ENCODE measurements at places on chromosomes 12 and 14.

GRCh38 chr12:62763312-62763711, 171.6 kb downstream of the PPM1H start:
- no peak for DNase-seq

- DNase-seq, result no peak
These were observed 10.4 kb downstream of the BEST3 start for GRCh38 chr12:69688471-69689427.

DNA sequence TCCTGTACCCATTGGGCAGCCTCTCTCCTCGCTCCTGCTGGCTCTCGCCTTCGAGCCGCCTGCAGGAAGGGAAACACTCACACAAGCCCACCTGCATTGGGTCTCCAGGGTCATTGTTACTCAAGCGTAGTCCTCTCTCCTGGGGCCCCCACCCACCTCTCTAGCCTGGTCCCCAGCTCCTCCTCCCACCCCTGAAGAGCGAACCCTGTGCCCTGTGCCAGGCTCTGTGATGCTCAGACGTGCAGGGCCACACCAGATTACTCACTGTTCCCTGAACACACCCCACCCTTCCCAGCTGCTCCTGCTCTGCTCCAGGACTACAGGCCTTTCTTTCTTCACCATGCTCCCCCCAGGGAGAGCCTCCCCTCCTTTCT, 88.1 kb downstream of the NINJ2 start:
- DNase-seq, result no peak

DNA sequence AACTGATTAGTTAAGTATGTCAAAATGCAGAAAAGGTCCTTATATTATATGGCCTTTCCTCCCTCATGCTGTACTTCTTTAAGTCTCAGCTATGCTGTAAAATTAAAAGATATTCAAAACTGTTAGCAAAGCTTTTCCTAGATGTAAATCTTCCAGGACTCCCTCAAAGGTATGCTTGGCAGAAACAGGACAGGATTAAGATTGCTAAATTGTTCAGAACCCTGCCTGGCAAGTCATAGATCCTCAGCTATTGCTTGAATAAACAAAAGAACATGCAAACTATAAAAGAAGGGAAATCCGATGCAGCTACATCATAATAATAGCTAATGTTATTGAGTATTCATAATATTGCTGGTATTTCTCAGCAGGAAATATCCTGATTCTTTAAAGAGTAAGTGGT, 322.6 kb downstream of the CCDC91 start:
- DNase-seq, result no peak

GRCh38 chr14:37810094-37810801, 214.8 kb downstream of the TTC6 start:
- no peak for DNase-seq

DNA sequence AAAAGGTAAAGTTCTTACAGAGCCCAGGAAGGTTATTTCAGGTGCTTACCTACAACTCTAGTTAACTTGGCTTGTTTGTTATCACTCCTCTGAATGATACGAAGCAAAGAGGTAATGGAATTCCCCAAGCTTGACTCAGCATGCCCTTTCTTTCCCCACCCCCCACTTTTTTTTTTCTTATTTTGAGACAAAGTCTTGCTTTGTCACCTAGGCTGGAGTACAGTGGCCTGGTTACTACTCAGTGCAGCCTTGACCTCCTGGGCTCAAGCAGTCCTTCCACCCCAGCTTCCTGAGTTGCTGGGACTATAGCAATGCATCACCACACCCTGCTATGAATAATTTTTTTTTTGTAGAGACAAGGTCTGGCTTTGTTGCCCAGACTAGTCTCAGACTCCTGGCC, 17.1 kb upstream of the YBX3 start:
- no peak for DNase-seq

- no peak for DNase-seq
These were observed 41.3 kb downstream of the VRK1 start for GRCh38 chr14:96838449-96838848.

GRCh38 chr12:131000000-131000486, 46.3 kb downstream of the ADGRD1 start:
- no peak for DNase-seq

DNA sequence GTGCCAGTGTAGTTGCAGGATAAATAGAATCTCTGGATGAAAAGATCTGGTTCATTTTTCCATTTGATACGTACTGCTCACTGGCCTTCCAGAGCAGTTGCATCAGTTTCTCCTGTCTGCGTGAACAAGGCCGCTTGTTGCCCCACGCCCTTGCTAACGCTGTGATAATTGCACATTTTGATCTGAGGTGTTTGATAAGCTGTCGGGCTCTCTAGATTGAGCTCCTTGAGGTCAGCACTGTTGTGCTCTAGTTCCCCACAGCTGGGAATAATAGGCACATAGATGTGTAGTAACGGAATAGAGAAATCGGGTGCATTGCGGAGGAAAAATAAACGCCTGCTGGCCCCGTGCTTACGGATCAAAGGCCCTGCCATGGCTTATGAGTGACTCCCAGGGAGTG, 42.8 kb upstream of the TRAF3 start:
- DNase-seq, result no peak

DNA sequence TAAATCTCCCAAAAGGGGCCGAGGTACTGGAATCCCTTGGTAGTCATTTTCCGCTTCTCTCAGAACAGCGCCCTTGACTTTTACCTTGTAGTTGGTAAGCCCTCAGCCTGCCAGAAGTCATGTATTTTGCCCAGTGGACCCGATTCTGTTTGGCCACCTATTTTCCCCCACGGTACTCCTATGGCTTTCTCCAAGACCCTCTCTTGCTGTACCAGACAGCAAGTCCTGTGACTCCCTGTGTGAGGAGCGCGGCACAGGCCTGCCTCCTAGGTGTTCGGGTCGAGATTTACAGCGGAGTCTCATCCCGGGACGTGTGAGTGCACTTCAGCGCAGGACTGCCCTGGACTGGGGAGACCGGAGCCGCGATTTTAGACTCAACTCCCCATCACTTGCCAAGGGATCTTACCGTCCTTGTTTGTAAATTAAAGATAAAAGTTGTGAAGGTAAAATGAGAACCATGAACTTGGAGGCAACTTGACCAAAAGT, 1.1 kb upstream of the MBD6 start:
- no peak for DNase-seq

GRCh38 chr12:47798382-47798948, 21.2 kb downstream of the HDAC7 start:
- DNase-seq, result no peak

- no peak for DNase-seq
These were observed 1.1 kb downstream of the ATXN3 start for GRCh38 chr14:92105073-92105892.

DNA sequence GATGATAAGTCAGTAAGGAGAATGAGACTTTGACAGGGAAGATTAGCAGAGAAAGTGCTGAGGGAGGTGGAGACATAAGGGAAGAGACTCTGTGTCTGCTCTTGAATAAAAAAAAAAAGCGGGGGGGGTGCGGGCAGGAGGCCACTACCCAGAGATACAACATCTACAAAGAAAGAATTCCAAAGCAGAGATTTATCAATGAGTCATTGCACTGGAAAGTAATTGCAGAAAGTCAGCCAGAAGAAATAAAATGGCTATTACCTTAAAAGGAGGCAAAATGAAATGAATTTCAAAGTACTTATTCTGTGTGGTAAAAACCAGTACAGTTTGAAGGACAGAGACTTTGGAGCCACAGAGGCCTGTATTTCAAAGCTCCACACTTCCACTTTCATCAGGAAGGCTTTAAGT, 267.1 kb upstream of the PRKD1 start:
- no peak for DNase-seq

GRCh38 chr12:77493302-77494168, 337.2 kb upstream of the NAV3 start:
- no peak for DNase-seq

- DNase-seq, result no peak
These were observed 6.7 kb downstream of the TESPA1 start for GRCh38 chr12:54977857-54978256.

DNA sequence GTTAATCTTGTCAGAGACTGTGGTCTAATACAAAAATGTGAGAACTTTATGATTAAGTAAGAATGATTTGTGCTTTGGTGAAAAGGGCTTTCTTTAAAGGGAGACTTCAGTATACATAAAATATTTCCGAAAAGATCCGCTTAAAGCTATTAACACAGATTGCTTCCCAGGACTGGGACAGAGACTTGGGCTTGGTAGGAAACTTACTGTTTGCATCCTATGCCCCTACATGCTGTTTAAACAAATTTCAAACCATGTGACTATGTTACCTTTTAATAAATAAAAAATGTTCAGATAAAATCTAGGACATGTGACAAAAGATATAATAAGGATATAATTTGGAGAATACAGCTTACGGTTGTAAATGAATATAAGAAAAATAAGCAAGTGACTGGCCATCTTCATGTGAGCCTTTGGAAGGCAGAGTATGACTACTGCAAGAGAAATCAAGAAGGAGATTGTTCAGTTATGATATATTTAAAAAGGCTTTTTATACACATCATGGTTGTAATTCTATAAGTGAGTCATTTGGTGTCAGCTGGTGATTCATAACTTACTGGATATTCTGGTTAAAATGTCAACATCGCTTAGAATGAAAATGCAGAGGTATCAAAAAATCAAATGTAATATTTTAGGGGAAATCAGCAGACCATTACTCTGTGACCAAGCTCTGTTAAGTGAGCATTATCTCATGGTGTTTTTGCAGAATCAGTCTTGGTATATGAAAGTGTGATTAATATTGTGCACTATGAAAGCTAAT, 234.7 kb upstream of the E2F7 start:
- no peak for DNase-seq

- DNase-seq, result no peak
These were observed 165.0 kb downstream of the GRIN2B start for GRCh38 chr12:13816394-13816793.

DNA sequence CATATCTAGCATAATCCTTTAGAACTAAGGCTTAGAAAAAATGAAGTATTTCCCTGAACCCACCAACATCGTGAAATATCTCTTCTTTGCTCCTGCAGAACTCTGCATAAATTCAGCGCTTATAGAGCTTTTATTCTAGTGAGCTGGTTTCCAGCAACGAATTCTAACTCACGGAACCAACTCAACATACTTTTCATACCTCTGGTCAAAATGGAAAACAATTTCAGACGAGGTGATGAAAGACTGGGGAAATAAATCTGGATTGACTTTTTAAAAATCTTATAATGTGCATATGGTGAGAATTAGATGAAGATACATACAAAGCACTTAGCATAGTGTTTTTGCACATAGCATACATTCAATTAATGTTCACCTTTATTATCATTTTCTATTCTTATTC, 62.6 kb upstream of the BBS10 start:
- no peak for DNase-seq

DNA sequence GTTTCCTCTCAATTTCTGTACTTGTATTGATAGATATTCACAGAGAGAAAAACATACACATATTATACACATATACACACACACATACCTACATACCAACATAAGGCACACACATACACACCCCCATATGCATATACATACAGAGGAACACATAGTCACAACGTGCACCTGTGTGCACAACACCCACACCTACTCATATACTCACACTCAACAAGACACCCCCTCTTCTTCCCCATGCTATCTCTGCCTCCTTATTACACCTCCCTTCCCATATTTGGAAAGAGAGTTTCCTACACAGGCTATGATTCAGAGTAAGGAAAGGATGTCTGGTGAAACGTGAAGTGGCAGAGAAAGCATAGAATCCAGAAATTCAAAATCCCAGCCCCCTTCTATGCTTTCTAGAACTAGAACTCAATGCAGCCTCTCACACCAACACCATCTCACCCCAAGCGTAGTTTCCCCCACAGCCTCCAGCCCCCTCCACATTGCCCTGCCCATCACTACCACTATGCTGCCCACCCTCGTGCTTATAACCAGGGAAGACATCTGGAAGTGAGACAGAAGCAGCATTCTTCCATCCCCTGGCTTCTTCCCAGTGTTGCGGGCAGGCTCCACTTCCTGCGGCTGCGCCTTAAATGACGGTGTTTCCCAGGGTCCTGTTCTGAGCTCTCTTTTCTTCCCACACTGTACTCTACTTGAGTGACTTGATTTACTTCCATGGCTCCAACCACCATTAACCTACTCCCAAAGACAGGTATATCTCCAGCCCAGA, 2.4 kb downstream of the RNASE8 start:
- DNase-seq, result no peak

GRCh38 chr12:30836656-30837445, 82.1 kb upstream of the CAPRIN2 start:
- no peak for DNase-seq

DNA sequence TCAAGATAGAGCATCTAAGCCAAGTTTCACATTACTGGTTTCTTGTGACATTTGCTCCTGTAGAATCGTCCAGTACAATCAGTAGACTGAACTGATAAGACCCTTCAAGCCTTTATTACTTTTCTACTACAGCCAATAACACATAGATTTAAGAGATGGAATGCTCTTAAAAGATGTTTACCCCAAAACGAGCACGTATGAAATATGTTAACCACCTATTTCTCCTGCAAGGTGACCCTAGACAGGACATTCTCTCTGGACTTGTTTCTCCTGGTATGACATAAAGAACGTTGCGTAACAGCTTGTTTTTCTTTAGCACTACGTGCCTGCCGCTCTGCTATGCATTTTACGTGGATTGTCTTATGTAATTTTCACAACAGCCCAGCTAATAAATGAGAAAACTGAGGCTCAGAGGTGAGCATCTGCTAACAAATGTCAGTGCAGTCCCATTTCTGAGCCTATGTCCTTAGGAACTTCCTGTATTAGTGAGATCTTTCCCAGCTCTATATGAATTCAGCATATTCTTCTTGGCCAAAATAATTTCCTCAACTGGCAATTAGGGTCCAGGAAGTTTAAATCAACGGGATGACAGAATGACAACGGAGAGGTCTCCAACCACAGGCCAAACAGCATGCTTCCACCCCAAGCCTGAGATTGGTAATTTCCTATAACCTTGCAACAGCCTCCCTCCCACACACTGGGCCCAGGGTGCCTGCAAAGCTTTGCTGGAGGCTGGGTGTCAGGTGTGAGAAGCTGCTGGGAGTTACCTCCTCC, 3.7 kb downstream of the NFKBIA start:
- DNase-seq, result no peak

GRCh38 chr14:50001151-50001998, 108.5 kb downstream of the ARF6 start:
- no peak for DNase-seq

GRCh38 chr14:100770605-100771120, 44.0 kb downstream of the DLK1 start:
- DNase-seq, result no peak

- no peak for DNase-seq
These were observed 955 bp upstream of the FITM1 start for GRCh38 chr14:24129410-24129998.

- DNase-seq, result no peak
These were observed 19.1 kb downstream of the BBS10 start for GRCh38 chr12:76329159-76329558.

DNA sequence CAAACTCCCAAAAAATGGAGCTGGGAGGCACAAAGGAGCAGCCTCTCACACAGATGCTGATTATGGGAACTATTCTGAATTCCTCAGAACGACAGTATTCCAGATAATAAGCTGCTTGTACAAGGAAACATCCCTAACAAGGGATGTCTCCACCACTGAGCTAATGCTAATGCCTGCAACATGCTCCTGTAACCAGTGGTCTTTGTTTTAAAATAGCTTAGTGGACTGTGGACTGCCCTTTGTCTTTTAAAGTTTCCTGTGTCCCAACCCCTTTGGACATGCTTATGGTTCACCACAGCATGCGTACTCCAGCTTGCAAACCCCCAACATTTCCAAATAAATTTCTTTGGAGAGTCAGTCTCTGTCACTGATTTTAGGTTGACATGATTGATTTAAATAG, 16.4 kb upstream of the PITPNM2 start:
- DNase-seq, result no peak

- DNase-seq, result peak; percentile 19
These were observed 209.6 kb upstream of the KRR1 start for GRCh38 chr12:75720812-75721641.

GRCh38 chr14:70685474-70686197, 43.9 kb downstream of the TTC9 start:
- DNase-seq, result no peak

Measured in NCI-H187 treated with DMSO at 0.1 percent for 48 hours (cell line).